ENCODE measurements at places on chromosomes 4 and X. TPM values are rescaled to one million over a fixed set of nuclear protein-coding genes. Genes with fewer than 3 reads are reported as not detected.

The PRRG3 gene
- not detected for total RNA-seq

The HOPX gene
- total RNA-seq, result 63.6 TPM

The SATL1 gene
- not detected for total RNA-seq

The TKTL1 gene
- 1.3 TPM for total RNA-seq

The CABS1 gene
- total RNA-seq, result not detected

The FABP2 gene
- total RNA-seq, result not detected

The GSX2 gene
- not detected for total RNA-seq

The GPC4 gene
- not detected for total RNA-seq

The ATP8A1 gene
- total RNA-seq, result 37.2 TPM

The LAGE3 gene
- total RNA-seq, result 51.0 TPM

The FNIP2 gene
- total RNA-seq, result 13.1 TPM

- H3K27ac ChIP-seq, result no peak overlapping the region
- H3K4me3 ChIP-seq, result no peak overlapping the region
- H3K27me3 ChIP-seq, result no peaks in the 10 kb centered on the region
These were observed 674.4 kb upstream of the LCORL start for GRCh38 chr4:18695733-18696527.

- no peaks in the 10 kb centered on the region for H3K27me3 ChIP-seq
- no peak for DNase-seq
- no peak overlapping the region for H3K4me3 ChIP-seq
- H3K27ac ChIP-seq, result no peak overlapping the region
- no peaks in the 10 kb centered on the region for H3K4me1 ChIP-seq
These were observed 64.9 kb downstream of the SORCS2 start for GRCh38 chr4:7256984-7257810.

GRCh38 chr4:184977747-184978146 lies 40.5 kb upstream of the HELT start:
- no peak overlapping the region for H3K27ac ChIP-seq
- no peak overlapping the region for H3K4me3 ChIP-seq
- no peaks in the 10 kb centered on the region for H3K36me3 ChIP-seq
- H3K27me3 ChIP-seq, result peaks cover 10% of the 10 kb centered on the region

- no peak overlapping the region for H3K4me3 ChIP-seq
- no peaks in the 10 kb centered on the region for H3K4me1 ChIP-seq
- no peaks in the 10 kb centered on the region for H3K27me3 ChIP-seq
These were observed 155.5 kb upstream of the MXRA5 start for GRCh38 chrX:3501833-3502535.

DNA sequence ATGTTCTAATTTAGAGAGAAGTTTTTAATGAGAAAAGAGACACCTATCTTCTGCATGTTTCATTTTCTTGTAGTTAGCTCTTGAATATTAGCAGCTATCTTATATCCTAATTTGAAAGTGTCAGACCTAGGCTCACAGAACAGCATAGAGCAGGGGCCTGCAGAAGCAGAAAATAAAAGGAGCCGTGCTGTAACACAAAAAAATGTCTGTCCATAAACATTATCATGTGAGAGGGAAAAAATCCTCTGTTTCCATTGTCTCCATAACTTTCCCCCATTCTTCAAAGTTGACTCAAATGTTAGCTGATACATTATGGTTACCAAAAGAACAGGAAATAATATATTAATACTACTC lies 329.2 kb upstream of the EPHA5 start:
- H3K4me1 ChIP-seq, result no peaks in the 10 kb centered on the region
- no peak for DNase-seq
- H3K4me3 ChIP-seq, result no peak overlapping the region
- no peak overlapping the region for H3K27ac ChIP-seq
- H3K27me3 ChIP-seq, result no peaks in the 10 kb centered on the region
- H3K36me3 ChIP-seq, result no peaks in the 10 kb centered on the region

GRCh38 chr4:1611501-1611870 lies 72.6 kb downstream of the FAM53A start:
- no peak overlapping the region for H3K27ac ChIP-seq
- no peaks in the 10 kb centered on the region for H3K27me3 ChIP-seq
- no peak for DNase-seq
- peaks cover 19% of the 10 kb centered on the region for H3K4me1 ChIP-seq

DNA sequence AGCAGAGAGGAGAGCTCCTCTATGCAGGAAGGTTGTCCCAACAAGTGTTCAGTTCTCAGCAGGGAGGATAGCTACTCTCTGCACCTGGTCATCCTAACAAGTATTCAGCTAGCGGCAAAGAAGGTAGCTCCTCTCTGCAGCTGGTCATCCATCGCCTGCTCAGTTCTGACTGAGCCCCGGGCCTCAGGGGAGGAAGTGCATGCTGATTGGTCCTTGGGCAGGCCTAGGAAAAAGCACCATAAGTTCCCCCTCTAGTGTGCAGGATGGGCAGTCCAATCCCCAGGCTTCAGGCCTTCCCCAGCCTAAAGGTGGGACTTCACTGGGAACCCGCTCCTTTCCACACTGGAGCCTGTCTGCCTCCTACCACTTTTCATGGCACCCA lies 4.4 kb upstream of the FBXW7 start:
- no peaks in the 10 kb centered on the region for H3K27me3 ChIP-seq
- H3K36me3 ChIP-seq, result peaks cover 36% of the 10 kb centered on the region
- peaks cover 29% of the 10 kb centered on the region for H3K4me1 ChIP-seq
- H3K27ac ChIP-seq, result no peak overlapping the region
- no peak for DNase-seq

- peaks cover 5% of the 10 kb centered on the region for H3K4me1 ChIP-seq
- no peak overlapping the region for H3K4me3 ChIP-seq
- no peaks in the 10 kb centered on the region for H3K27me3 ChIP-seq
- H3K36me3 ChIP-seq, result peaks cover 12% of the 10 kb centered on the region
- H3K27ac ChIP-seq, result no peak overlapping the region
These were observed 37.4 kb upstream of the SPON2 start for GRCh38 chr4:1209821-1210220.

DNA sequence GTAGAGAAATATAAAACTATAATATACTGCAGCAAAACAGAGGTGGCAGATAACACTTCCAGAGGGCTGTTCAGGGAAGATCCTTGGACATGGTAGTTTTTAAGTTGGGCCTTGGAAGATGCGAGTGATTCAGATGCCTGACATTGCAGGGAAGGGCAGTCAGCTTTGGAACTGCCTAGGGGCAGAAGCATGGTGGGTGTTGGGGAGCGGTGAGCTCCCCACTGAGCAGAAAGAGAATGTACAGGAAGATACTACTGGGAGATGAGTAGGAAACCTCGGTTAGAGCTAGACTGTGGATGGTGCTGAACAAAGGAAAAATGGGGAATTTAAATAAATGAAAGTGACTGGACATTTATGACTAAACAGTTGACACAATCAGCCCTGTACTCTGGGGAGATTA lies 24.9 kb upstream of the SEC24B start:
- no peak overlapping the region for H3K4me3 ChIP-seq
- H3K4me1 ChIP-seq, result no peaks in the 10 kb centered on the region
- H3K27ac ChIP-seq, result no peak overlapping the region
- no peak for DNase-seq
- H3K36me3 ChIP-seq, result no peaks in the 10 kb centered on the region

GRCh38 chr4:180923486-180923885 lies 1319.7 kb upstream of the TENM3 start:
- no peaks in the 10 kb centered on the region for H3K4me1 ChIP-seq
- no peaks in the 10 kb centered on the region for H3K36me3 ChIP-seq
- no peak overlapping the region for H3K27ac ChIP-seq
- H3K4me3 ChIP-seq, result no peak overlapping the region
- DNase-seq, result no peak
- H3K27me3 ChIP-seq, result no peaks in the 10 kb centered on the region

GRCh38 chrX:129006491-129006890 lies 516.8 kb downstream of the SMARCA1 start:
- no peak for DNase-seq
- no peak overlapping the region for H3K27ac ChIP-seq
- H3K4me1 ChIP-seq, result no peaks in the 10 kb centered on the region
- no peak overlapping the region for H3K4me3 ChIP-seq
- H3K36me3 ChIP-seq, result no peaks in the 10 kb centered on the region
- no peaks in the 10 kb centered on the region for H3K27me3 ChIP-seq

DNA sequence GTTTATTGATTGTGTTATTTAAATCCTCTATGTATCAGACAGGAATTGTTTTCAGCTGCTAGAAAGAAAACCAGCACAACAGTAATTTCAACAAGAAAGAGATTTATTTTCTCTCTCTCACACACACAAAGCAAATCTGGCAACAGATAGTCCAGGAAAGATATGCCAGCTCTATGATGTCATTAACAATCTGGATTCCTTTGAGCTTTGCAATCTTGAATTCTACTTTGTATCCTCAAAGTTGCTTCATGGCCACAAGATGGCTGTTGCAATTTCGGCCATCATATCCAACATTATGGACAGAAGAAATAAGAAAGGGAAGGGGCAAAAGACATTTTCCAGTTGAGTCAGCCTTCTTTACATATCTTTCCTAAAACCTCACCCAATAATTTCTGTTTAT lies 19.8 kb upstream of the FMR1 start:
- H3K4me3 ChIP-seq, result no peak overlapping the region
- H3K36me3 ChIP-seq, result no peaks in the 10 kb centered on the region
- no peak for DNase-seq
- H3K4me1 ChIP-seq, result peaks cover 5% of the 10 kb centered on the region
- no peak overlapping the region for H3K27ac ChIP-seq
- H3K27me3 ChIP-seq, result no peaks in the 10 kb centered on the region
